Stomach (tissue), 19 donors: ENCODE measurements at places on chromosomes 5 and 9. TPM values are rescaled to one million over a fixed set of nuclear protein-coding genes. Genes with fewer than 3 reads are reported as not detected.
A peak's percentile ranks its signal among the peaks of the same experiment; 100 is the strongest.

Gene CDX1
- total RNA-seq: 472 TPM

Gene TEX48
- not detected for total RNA-seq

Gene NR4A3
- total RNA-seq: 51.8 TPM

Gene MOB3B
- 12.3 TPM for total RNA-seq

Gene ANKDD1B
- total RNA-seq: not detected

Gene DMRT1
- not detected for total RNA-seq

Gene GPR150
- not detected for total RNA-seq

Gene IL3
- total RNA-seq: not detected

Gene OTP
- total RNA-seq: not detected

Gene NTNG2
- under 0.01 TPM for total RNA-seq

Gene SLC35D2
- total RNA-seq: 15.2 TPM

Gene DMRT3
- not detected for total RNA-seq

Gene NR5A1
- not detected for total RNA-seq

- no peaks in the 10 kb centered on the region for H3K4me1 ChIP-seq
- H3K27ac ChIP-seq: no peak overlapping the region
- H3K36me3 ChIP-seq: no peaks in the 10 kb centered on the region
- no peaks in the 10 kb centered on the region for H3K27me3 ChIP-seq
Observed at GRCh38 chr9:8419596-8420275, 620.2 kb upstream of the DMAC1 start.

DNA sequence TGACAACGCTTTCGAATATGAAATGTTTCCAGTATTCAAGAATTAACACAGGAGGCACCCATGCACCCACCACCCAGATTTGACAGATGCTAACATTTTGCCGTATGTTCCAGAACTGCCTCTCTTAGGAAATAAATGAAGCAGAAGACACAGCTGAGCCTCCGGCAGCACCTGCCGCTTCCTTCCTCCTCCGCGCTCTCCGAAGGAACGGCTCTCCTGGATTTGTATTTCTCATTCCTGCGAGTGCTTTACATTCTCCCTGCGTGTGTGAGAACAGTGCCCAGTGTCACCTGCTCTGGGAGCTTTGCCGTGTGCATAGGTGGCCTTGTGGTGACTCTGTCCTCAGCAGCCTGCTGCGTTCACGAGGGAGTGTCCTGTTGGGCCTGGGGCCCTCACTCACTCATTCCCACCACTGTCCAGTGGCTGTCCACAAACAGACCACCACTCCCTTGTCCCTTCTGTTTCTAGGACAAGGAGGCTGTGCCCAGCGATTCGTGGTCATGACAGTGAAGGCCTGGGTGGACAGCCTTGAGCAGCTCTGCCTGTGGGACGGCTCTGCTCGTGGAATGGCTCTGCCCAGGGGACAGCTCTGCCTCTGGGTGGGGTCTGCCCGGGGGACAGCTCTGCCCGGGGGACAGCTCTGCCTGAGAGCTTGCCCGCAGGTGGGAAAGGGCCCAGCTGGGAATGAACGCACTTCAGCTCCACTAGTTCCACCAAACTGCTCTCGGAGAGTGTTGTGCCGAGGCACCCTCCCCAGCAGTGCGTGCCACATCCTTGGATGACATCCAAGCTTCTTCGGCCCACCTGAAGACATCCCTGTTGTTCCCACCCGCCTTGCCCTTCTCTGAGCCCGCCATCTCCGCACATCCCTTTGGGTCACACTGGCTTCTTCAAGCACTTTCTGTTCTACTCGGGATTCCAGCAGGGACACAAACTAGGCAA is 170.5 kb upstream of the PPP1R26 start:
- no peaks in the 10 kb centered on the region for H3K36me3 ChIP-seq
- H3K4me1 ChIP-seq: no peaks in the 10 kb centered on the region
- DNase-seq: no peak
- peaks cover 45% of the 10 kb centered on the region for H3K27me3 ChIP-seq

DNA sequence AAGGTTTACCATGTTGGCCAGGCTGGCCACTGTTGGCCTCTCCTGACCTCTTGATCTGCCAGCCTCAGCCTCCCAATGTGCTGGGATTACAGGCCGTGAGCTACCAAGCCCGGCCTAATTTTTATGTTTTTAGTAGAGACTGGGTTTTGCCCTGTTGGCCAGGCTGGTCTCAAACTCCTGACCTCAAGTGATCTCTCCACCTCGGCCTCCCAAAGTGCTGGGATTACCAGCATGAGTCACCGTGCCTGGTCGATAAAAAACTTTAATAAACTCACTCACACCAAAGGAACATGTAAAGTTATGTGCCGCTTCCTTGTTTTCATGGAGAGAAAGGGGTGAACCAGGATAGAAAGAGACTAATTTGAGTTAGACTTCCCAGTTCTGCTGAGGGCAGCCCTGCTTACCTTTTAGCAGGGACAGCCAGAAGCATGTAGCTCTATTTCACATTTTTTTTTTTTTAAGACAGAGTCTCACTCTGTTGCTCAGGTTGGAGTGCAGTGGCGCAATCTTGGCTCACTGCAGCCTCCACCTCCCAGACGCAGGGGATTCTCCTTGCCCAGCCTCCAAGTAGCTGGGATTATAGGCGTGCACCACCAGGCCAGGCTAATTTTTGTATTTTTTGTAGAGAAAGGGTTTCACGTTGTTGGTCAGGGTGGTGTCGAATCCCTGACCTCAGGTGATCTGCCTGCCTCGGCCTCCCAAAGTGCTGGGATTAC is 11.4 kb upstream of the HAUS6 start:
- H3K27ac ChIP-seq: no peak overlapping the region
- H3K4me1 ChIP-seq: peaks cover 7% of the 10 kb centered on the region
- H3K36me3 ChIP-seq: peaks cover 36% of the 10 kb centered on the region
- H3K27me3 ChIP-seq: no peaks in the 10 kb centered on the region
- no peak for DNase-seq

- H3K27ac ChIP-seq: peak overlapping the region; percentile 8
- DNase-seq: no peak
- no peaks in the 10 kb centered on the region for H3K36me3 ChIP-seq
- H3K4me3 ChIP-seq: no peak overlapping the region
- H3K27me3 ChIP-seq: no peaks in the 10 kb centered on the region
Observed at GRCh38 chr9:134189470-134190231, 25.3 kb upstream of the RNU6ATAC start.

DNA sequence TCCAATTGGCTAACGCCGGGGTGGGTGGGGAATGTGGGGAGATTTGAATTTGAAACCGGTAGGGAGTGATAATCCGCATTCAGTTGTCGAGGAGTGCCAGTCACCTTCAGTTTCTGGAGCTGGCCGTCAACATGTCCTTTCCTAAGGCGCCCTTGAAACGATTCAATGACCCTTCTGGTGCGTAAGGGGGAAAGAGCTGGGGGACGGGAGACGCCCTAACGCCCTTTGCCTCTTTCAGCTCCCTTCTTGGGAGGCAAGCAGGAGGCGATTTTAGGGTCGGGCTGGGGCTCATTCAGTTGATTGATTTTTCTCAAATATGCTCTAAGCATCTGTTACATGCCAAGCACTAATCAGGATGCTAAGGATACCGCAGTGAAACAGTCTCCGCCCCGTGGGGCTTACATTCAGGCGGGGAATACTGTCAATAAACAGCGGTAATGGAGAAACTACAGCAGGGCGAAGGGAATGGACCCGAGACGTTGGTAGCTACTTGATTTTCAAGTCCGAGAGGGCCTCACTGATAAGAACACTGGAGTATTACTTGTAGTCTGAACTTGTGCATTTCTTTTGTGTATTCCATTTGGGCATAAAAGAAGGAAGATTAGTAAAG is at the start of gene HMMR:
HMMR (plus strand) TSS at position 71 of the 610 bp plus-strand sequence; CDS start at position 132, 61 bp downstream.
- H3K4me1 ChIP-seq: peaks cover 17% of the 10 kb centered on the region
- no peaks in the 10 kb centered on the region for H3K27me3 ChIP-seq
- no peak for DNase-seq
- peak within 1 kb of the TSS; percentile 97 for H3K27ac ChIP-seq
- H3K4me3 ChIP-seq: peak within 1 kb of the TSS; percentile 71

GRCh38 chr9:75685062-75685461 is 205.4 kb upstream of the PCSK5 start:
- no peaks in the 10 kb centered on the region for H3K4me1 ChIP-seq
- H3K27me3 ChIP-seq: no peaks in the 10 kb centered on the region
- no peak overlapping the region for H3K4me3 ChIP-seq
- H3K27ac ChIP-seq: no peak overlapping the region

DNA sequence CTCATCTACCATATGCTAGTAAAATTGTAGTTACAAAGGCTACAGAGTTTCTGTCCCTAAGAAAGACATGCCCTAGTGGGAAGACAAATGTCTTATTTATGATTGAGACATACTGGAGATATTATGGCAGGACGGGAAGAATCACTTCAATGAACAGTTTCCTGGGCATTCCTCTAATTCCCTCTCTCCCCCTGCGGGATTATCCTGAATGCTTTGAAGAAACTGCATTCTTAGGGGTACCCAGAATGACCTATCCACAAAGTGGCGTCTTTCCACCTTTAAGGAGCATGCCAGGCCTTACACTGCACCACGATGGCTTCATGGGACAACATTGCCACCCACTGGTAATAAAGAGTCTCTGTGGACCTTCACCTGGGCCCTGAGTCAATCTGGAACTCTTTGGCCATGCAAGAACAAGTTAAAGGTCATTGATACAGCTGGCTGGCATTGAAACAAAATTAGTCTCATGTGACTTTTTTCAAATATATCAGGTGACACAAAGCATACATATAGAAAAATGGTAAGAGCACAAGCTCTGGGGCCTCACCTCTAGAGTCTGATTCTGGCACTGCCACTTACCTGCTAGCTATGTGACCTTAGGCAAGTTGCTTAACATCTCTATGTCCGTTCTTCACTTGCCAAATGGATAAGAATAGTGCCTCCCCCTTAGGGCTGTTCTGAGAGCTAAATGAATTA is 32.0 kb downstream of the ANKRD55 start:
- no peak overlapping the region for H3K4me3 ChIP-seq
- H3K36me3 ChIP-seq: no peaks in the 10 kb centered on the region
- H3K4me1 ChIP-seq: peaks cover 14% of the 10 kb centered on the region
- H3K27me3 ChIP-seq: no peaks in the 10 kb centered on the region
- H3K27ac ChIP-seq: no peak overlapping the region

- H3K4me3 ChIP-seq: no peak overlapping the region
- H3K27me3 ChIP-seq: no peaks in the 10 kb centered on the region
- H3K4me1 ChIP-seq: no peaks in the 10 kb centered on the region
- DNase-seq: no peak
- H3K27ac ChIP-seq: no peak overlapping the region
Observed at GRCh38 chr5:137234973-137235943, 263.9 kb downstream of the SPOCK1 start.

DNA sequence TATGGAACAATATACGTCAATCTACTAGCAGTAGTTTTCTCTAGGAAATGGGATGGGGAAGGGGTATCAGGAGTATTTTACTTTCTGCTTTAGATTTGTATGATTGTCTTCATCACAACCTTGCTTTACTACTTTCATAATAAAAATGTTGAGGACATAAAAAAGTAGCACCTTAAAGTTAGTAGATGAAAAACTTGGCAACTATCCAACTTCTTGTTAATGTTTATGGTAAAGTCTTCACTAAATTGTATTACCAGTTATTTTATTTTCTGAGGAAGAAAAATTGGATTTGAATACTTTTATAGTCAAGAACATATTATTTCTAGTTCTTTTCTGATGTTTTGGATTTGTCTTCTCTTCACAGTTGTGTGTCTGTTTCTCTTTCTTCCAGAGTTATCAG is 372.1 kb downstream of the ARRDC3 start:
- H3K27ac ChIP-seq: no peak overlapping the region
- no peak for DNase-seq
- no peak overlapping the region for H3K4me3 ChIP-seq
- no peaks in the 10 kb centered on the region for H3K36me3 ChIP-seq
- no peaks in the 10 kb centered on the region for H3K27me3 ChIP-seq

DNA sequence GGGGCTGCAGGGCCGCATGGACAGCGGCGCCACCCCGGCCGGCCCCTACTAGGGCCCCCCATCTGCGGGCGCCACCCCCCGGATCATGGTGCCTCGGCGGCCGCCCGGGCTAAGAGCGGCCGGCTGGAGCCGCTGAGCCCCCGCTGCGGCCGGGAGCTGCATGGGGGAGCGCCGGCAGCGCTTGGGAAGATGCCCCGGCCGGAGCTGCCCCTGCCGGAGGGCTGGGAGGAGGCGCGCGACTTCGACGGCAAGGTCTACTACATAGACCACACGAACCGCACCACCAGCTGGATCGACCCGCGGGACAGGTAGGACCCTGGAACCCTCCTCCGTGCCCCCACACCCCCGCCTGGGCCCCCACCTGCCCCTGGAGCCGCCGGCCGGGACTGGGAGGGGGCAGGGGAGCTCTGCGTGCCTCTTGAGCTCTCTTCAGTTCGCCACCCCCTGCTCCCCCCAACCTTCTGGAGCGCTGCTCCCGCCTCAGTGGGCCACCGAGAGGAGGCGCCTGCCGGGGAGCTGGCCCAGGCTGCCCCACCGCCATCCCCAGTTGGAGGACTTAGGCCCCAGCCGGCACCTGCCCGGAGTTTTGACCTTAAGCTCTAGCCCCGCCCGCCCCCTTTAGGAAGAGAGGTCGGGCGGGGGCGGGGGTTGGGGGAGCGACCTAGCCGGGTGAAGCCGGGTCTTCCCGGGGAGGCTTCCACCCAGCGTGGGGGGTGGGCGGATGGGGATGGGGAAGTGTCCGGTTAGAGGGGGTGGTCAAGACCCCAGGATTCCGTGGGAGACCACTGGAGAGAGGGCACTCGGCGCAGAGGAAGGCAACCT is 730 bp downstream of the WWC1 start:
- H3K4me1 ChIP-seq: peaks cover 59% of the 10 kb centered on the region
- H3K27me3 ChIP-seq: no peaks in the 10 kb centered on the region
- no peaks in the 10 kb centered on the region for H3K36me3 ChIP-seq

- no peak overlapping the region for H3K27ac ChIP-seq
- no peak for DNase-seq
- no peaks in the 10 kb centered on the region for H3K36me3 ChIP-seq
- no peaks in the 10 kb centered on the region for H3K27me3 ChIP-seq
- H3K4me1 ChIP-seq: no peaks in the 10 kb centered on the region
Observed at GRCh38 chr5:36531401-36531800, 75.0 kb upstream of the SLC1A3 start.

GRCh38 chr5:174453690-174454089 is 270.7 kb upstream of the MSX2 start:
- H3K4me3 ChIP-seq: no peak overlapping the region
- H3K27me3 ChIP-seq: peaks cover 5% of the 10 kb centered on the region
- no peaks in the 10 kb centered on the region for H3K4me1 ChIP-seq

GRCh38 chr5:121009058-121009457 is 545.0 kb downstream of the PRR16 start:
- no peaks in the 10 kb centered on the region for H3K27me3 ChIP-seq
- H3K27ac ChIP-seq: no peak overlapping the region
- no peaks in the 10 kb centered on the region for H3K4me1 ChIP-seq
- no peak for DNase-seq
- no peaks in the 10 kb centered on the region for H3K36me3 ChIP-seq
- H3K4me3 ChIP-seq: no peak overlapping the region

DNA sequence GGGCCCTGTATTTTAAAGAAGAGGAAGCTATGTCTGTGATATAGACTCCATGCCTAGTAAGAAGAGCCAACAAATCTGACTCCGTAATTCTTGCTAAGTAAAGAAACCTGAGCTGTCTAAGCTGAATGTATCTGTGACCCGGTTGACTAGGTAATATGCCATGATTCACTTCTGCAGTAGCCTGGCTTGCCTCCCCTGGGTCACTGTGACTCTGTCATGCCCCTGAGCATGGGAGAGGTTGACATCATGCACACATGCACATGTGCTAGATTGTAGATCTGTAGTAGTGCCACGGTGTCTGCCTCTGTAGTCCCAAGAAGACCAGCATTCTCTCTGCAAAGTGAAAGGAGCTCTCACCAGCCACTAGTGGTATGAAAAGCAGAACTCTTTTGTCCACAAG is 9.1 kb downstream of the SLC22A5 start:
- peaks cover 3% of the 10 kb centered on the region for H3K4me1 ChIP-seq
- no peaks in the 10 kb centered on the region for H3K27me3 ChIP-seq
- no peak overlapping the region for H3K4me3 ChIP-seq
- DNase-seq: peak; percentile 32
- H3K27ac ChIP-seq: no peak overlapping the region
